ENCODE measurements at places on chromosomes 5 and 9.

GRCh38 chr5:10653043-10653442, 89.2 kb downstream of the ANKRD33B start:
- DNase-seq, result no peak

- no peak for DNase-seq
These were observed 237.1 kb downstream of the RFX3 start for GRCh38 chr9:3288686-3289085.

- DNase-seq, result no peak
These were observed 56.1 kb downstream of the LRRTM2 start for GRCh38 chr5:138819081-138819480.

GRCh38 chr5:39302472-39302871, 61.8 kb downstream of the C9 start:
- DNase-seq, result no peak

DNA sequence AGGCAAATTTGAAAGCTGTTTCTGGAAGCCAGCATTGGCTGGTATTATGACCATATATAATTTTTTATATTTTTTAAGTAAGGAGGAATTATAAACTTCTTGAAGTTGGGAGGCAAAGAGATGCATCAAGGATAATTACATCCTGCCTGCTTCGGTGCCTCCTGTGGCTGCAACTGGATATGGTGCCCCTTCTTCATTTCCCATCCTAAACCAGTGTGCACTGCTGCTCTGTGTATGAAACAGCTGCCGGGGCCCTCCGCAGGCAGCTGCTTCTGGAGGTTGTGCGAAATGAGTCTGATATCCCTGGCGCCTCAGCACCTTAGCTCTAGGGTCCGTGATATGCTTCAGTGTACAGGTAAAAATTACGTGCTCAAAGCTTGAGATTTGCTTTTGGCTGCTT, 304.2 kb downstream of the ENC1 start:
- DNase-seq, result no peak
